ENCODE measurements at places on chromosomes 7 and 10.

DNA sequence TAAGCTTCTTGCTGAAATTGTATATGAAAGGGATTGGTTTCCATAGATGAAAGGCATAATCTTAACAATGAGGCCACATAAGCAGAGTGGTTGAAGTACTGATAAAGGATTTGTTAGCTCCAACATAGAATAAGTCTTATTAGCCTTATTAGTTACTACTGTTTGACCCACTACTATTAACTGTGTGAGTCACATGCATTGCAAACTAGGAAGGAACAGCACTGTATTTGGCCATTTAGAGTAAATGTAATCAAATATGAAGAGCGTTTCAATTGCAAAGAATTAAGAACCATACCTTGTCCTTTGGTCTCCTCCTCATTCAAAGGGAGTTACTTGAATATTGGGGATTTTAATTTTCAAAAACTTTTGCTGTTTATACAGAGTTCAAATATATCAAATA is 428.9 kb downstream of the MDFIC start:
- no peaks in the 10 kb centered on the region for H3K4me1 ChIP-seq
- no peak overlapping the region for H3K4me3 ChIP-seq
- no peaks in the 10 kb centered on the region for H3K36me3 ChIP-seq
- no peak for DNase-seq

DNA sequence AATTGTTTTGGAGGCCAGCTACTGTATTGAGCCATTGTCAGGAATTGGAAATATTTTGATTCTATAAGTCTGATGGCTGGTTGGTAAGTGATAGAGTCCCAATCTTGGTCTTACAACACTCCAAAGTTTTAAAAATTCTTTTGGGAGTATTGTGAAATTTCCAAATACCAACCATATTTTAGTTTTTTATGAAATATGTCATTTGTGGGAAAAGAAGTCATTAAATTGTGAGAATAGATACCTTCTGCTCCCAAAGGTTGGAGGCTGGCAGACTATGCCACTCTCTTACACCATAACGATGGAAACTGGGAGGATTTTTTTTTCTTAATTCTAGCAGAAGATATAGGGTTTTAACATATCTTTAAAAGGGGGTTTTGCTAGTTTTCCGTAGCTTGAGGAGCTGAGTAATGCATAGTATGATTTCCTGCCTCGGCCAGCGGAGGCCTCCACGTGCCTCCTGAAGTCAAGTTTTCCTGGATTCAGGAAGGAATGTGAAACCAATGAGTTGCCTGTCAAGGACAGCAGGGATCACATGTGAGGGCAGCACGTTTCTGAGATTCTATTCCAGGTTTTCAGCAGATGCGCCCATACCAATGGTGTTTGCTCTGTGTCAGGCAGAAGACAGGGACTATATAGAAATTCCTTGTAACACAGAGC is 92.2 kb upstream of the LAMB4 start:
- H3K36me3 ChIP-seq: no peaks in the 10 kb centered on the region
- H3K27ac ChIP-seq: no peak overlapping the region
- H3K27me3 ChIP-seq: no peaks in the 10 kb centered on the region
- no peak overlapping the region for H3K4me3 ChIP-seq
- DNase-seq: no peak

DNA sequence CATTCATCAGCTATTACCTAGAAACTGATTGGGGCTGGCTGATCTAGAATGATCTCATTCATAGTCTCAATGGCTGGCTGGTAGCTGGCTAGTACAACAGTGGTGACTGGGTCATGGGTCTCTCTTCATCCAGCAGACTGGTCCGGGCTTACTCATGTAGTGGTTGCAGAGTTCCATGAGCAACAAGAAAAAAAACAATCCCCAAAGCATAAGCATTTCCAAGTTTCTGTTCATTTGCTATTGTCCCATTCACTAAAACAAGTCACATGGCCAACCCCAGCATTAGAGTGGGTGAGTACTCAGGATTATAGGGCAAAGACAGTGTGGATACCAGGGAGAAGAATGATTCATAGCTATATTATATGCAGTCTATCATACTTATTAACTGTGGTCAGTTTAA is 85.2 kb upstream of the SEMA3C start:
- no peaks in the 10 kb centered on the region for H3K36me3 ChIP-seq
- DNase-seq: no peak
- H3K27ac ChIP-seq: no peak overlapping the region
- H3K27me3 ChIP-seq: no peaks in the 10 kb centered on the region

GRCh38 chr7:94482796-94483195 is 26.8 kb upstream of the CASD1 start:
- no peaks in the 10 kb centered on the region for H3K36me3 ChIP-seq
- H3K4me1 ChIP-seq: no peaks in the 10 kb centered on the region
- DNase-seq: no peak
- H3K4me3 ChIP-seq: no peak overlapping the region
- H3K27me3 ChIP-seq: no peaks in the 10 kb centered on the region

GRCh38 chr7:154836021-154836448 is 166.9 kb downstream of the PAXIP1 start:
- no peak overlapping the region for H3K4me3 ChIP-seq
- no peaks in the 10 kb centered on the region for H3K36me3 ChIP-seq
- no peak for DNase-seq
- H3K27ac ChIP-seq: no peak overlapping the region
- H3K4me1 ChIP-seq: no peaks in the 10 kb centered on the region
- H3K27me3 ChIP-seq: no peaks in the 10 kb centered on the region

GRCh38 chr7:129144834-129145668 is 544 bp downstream of the TSPAN33 start:
- peaks cover 6% of the 10 kb centered on the region for H3K27me3 ChIP-seq
- no peaks in the 10 kb centered on the region for H3K36me3 ChIP-seq
- peaks cover 7% of the 10 kb centered on the region for H3K4me1 ChIP-seq
- DNase-seq: peak; percentile 9
- H3K4me3 ChIP-seq: peak overlapping the region; percentile 68

GRCh38 chr7:29416276-29416937 is 147.2 kb upstream of the PRR15 start:
- H3K27me3 ChIP-seq: no peaks in the 10 kb centered on the region
- no peaks in the 10 kb centered on the region for H3K36me3 ChIP-seq
- H3K4me3 ChIP-seq: no peak overlapping the region
- no peak for DNase-seq
- H3K4me1 ChIP-seq: no peaks in the 10 kb centered on the region
- no peak overlapping the region for H3K27ac ChIP-seq

- H3K4me1 ChIP-seq: no peaks in the 10 kb centered on the region
- H3K27me3 ChIP-seq: no peaks in the 10 kb centered on the region
- H3K4me3 ChIP-seq: no peak overlapping the region
Measured at GRCh38 chr10:68828833-68829232, 1.5 kb downstream of the STOX1 start.

GRCh38 chr7:75878312-75878768 is 494 bp upstream of the RHBDD2 start:
- no peaks in the 10 kb centered on the region for H3K27me3 ChIP-seq
- H3K36me3 ChIP-seq: peaks cover 26% of the 10 kb centered on the region
- no peak for DNase-seq
- H3K4me1 ChIP-seq: peaks cover 14% of the 10 kb centered on the region

GRCh38 chr7:127534636-127535035 is 50.8 kb downstream of the GCC1 start:
- DNase-seq: no peak
- H3K4me1 ChIP-seq: no peaks in the 10 kb centered on the region
- H3K27ac ChIP-seq: no peak overlapping the region
- H3K36me3 ChIP-seq: no peaks in the 10 kb centered on the region

GRCh38 chr7:30977222-30977621 is 13.5 kb downstream of the GHRHR start:
- H3K27me3 ChIP-seq: no peaks in the 10 kb centered on the region
- H3K36me3 ChIP-seq: no peaks in the 10 kb centered on the region
- no peak overlapping the region for H3K27ac ChIP-seq
- no peak overlapping the region for H3K4me3 ChIP-seq
- DNase-seq: no peak

DNA sequence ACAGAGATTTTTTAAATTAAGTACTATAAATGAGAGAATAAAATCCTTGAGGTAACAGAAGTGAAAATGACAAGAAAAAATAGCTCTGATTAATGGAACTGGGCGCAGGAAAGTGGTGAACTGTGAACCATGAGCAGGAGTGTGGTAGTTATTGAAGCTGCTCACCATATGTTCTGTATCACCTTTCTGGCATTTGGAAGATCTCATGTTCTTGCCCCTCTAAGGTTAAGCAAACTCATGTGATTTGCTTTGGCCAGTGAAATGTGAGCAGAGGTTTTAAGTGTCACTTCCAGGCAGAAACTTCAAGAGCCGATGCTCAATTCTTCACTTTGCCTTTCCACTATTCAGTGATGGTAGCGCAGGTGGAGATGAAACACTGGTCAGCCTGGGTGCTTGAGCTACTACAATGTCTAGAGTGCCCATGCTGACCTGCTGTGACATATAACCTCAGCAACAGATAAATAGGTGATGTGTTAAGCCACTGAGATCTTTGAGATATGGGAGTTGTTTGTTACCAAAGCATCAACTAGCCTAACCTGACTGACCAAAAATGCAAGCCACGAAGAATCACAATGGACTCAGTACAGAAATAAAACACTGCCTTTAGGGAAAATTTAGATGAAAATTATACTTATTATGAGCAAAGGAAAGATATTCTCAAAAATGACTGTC is 18.4 kb downstream of the MTPAP start:
- no peak overlapping the region for H3K4me3 ChIP-seq
- H3K27ac ChIP-seq: no peak overlapping the region
- peaks cover 21% of the 10 kb centered on the region for H3K36me3 ChIP-seq
- no peaks in the 10 kb centered on the region for H3K4me1 ChIP-seq
- no peaks in the 10 kb centered on the region for H3K27me3 ChIP-seq

- no peaks in the 10 kb centered on the region for H3K27me3 ChIP-seq
- H3K27ac ChIP-seq: no peak overlapping the region
- no peak for DNase-seq
- no peak overlapping the region for H3K4me3 ChIP-seq
Measured at GRCh38 chr10:76126607-76127527, 695.4 kb downstream of the LRMDA start.

DNA sequence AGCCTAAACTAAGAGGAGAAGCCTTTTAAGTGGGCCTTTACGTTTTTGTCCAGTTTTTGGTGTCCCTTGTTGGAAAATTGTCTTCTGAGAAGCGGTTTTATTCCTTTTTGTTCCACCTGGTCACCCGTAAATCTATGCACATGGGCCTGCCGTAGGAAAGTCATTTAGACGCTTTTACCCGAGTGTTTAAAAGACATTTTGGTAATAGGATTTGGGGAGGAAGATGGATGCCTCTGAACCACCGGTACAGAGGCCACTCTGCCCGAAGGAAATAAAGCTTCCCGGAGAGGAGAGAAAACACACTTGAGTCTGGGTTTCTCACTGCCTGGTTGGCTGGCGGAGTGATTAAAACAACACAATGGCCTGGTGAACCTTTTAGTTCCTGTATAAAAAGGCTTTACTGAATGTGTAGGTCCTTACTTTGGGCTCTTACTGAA is 760 bp downstream of the THNSL1 start:
- H3K27ac ChIP-seq: peak overlapping the region; percentile 85
- peaks cover 17% of the 10 kb centered on the region for H3K4me1 ChIP-seq

DNA sequence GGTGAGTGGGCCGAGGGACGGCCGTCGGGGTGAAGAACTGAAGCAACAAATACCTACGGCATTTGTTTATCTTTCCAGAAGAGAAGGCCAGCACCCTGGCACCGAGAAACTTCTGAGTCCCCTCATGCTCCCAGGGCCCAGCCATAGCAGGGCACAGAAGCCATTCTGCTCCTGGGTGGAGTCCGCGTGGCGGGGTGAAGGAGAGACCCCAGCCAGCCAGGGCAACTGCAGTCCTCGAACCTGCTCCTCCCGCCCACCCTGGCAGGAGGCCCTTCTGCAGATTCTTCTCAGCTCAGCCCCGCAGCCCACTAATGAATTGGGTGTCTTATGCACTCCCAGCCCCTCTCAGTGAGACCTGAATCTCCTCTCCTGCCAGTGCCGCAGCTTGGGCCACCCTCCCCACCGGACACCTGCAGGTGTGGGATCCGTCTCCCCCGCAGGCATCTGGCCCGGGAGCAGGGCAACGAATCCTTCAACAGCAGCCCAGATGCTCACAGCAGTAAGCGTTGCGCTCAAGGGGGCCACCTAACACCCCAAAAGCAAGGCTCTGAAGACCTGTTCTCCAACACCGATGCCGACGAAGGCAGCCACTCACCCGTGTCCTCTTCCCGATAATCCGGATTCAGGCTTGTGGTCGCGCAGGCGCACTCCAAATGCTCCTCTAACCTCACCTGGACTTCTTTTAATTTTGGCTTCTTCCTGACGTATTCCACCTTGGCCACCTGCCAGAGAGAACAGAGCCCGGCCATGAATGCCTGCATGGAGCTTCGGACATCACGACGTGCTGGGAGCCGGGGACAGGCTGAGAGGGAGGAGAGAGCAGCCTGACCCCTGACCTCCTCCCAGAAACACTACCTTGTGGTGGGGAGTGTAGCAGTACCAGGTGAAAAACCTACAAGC is 18.9 kb downstream of the PDGFA start:
- H3K27ac ChIP-seq: no peak overlapping the region
- no peaks in the 10 kb centered on the region for H3K4me1 ChIP-seq
- no peaks in the 10 kb centered on the region for H3K27me3 ChIP-seq

GRCh38 chr10:132263866-132264265 is 43.9 kb downstream of the STK32C start:
- H3K36me3 ChIP-seq: no peaks in the 10 kb centered on the region
- no peak for DNase-seq
- no peak overlapping the region for H3K4me3 ChIP-seq
- peaks cover 3% of the 10 kb centered on the region for H3K4me1 ChIP-seq
- no peak overlapping the region for H3K27ac ChIP-seq

DNA sequence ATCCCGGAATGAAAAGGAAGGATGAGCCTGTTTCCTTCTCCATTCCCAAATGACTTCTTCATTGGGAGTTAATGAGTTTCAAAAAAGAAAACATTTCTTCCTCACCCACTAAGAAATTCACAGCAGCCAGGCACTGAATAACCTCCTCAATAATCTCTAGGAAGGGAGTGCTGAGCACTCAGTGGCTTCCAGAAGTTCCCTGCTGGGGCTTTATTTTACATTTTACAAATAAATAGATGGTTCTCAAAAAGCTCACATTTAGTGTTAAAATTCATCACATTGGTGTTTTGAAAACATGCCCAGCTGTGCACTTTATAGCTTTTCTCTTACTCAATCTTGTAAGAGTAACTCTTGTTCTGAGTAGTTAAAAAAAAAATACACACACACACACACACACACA is 148.9 kb upstream of the PFKP start:
- H3K4me3 ChIP-seq: no peak overlapping the region
- H3K27me3 ChIP-seq: peaks cover 5% of the 10 kb centered on the region
- no peak overlapping the region for H3K27ac ChIP-seq

- H3K4me3 ChIP-seq: no peak overlapping the region
- H3K27ac ChIP-seq: no peak overlapping the region
- no peaks in the 10 kb centered on the region for H3K27me3 ChIP-seq
- no peaks in the 10 kb centered on the region for H3K4me1 ChIP-seq
Measured at GRCh38 chr7:54629771-54630170, 87.6 kb downstream of the VSTM2A start.

- H3K27me3 ChIP-seq: no peaks in the 10 kb centered on the region
- no peak for DNase-seq
- no peaks in the 10 kb centered on the region for H3K36me3 ChIP-seq
- no peak overlapping the region for H3K27ac ChIP-seq
- H3K4me1 ChIP-seq: no peaks in the 10 kb centered on the region
Measured at GRCh38 chr10:129417870-129418269, 49.2 kb upstream of the MGMT start.

All from effector memory CD4-positive, alpha-beta T cell (primary cell).